ENCODE measurements at places on chromosomes 11 and 22.

DNA sequence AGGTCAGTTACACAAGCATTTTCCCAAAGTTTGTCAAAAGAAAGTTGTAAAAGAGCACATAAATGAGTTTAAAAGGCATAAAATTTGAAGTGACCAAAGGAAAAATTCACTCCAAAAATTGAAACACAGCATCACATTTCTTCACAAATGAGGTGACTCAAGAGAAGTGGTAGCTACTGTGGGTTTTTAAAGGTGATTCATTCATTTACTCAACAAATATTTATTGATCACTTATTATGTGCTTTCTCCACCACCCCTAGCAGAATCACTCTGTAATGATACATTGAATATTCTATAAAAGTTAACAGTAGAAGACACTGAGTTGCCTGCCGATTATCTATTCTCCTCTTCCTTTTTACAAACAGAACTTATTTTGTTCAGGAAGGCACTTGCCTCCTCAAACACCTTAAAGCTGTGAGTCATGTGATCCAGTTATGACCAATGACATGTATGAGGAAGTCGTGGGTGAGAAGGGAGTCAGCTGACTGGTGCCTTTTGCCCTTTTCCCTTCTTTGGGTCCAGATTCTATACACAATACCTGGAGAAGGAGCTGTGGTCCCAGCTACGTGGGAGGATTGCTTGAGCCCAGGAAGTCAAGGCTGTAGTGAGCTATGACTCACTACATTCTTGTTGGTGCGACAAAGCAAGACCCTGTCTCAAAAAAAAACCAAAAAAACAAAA is 67.7 kb upstream of the CLNS1A start:
- no peak overlapping the region for H3K27ac ChIP-seq
- DNase-seq = no peak
- H3K4me1 ChIP-seq = no peaks in the 10 kb centered on the region
- peaks cover 5% of the 10 kb centered on the region for H3K36me3 ChIP-seq

DNA sequence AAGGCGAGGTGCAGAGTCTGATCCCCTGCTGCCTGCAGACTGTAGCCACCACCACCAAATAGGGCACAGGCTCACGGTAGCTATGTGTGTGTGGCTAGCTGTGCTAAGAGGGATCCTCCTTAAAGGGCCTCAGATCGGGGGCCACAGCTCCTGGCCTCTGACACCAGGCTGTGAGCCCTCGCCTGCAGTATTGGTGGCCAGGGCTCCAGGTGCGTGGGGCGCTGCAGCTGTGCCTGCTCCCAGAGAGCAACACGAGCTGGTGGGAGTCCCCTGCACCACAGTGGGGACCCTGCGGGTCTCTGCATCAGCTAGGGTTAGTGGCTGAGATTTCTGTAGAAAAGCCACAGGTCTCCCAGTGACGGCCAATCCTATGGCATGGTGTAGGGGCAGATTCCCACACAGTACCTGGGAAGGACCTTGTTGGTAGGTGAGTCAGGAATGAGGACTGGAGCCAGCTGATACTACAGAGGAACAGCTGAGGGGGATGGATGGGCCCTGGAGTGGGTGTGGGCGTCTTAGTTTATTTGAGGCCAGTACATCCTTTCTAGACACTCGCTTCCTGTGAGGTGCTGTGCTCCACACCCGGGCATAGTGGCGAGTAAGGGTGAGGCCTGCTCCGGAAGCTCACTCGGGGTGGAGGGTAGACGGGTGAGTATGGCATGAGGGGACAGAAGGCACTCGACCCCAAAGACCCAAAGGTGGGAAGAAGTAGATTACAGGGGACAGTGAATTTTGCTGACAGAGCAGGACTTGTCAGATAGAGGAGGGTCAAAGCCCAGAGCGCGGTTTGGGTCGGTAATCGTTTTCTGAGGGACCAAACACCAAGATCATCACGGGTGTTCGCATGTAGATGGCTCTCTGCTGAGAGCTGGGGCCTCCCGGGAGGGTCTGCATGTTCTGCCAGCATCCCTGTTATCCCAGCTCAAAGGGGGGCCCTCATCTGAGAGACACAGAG is 212.5 kb downstream of the TBC1D22A start:
- H3K4me3 ChIP-seq = no peak overlapping the region
- no peak overlapping the region for H3K27ac ChIP-seq
- H3K36me3 ChIP-seq = peaks cover 15% of the 10 kb centered on the region
- H3K27me3 ChIP-seq = no peaks in the 10 kb centered on the region
- DNase-seq = no peak

- no peak for DNase-seq
- H3K36me3 ChIP-seq = peaks cover 23% of the 10 kb centered on the region
- H3K27ac ChIP-seq = no peak overlapping the region
- no peak overlapping the region for H3K4me3 ChIP-seq
Observed at GRCh38 chr11:34161812-34162492, 56.5 kb downstream of the NAT10 start.

DNA sequence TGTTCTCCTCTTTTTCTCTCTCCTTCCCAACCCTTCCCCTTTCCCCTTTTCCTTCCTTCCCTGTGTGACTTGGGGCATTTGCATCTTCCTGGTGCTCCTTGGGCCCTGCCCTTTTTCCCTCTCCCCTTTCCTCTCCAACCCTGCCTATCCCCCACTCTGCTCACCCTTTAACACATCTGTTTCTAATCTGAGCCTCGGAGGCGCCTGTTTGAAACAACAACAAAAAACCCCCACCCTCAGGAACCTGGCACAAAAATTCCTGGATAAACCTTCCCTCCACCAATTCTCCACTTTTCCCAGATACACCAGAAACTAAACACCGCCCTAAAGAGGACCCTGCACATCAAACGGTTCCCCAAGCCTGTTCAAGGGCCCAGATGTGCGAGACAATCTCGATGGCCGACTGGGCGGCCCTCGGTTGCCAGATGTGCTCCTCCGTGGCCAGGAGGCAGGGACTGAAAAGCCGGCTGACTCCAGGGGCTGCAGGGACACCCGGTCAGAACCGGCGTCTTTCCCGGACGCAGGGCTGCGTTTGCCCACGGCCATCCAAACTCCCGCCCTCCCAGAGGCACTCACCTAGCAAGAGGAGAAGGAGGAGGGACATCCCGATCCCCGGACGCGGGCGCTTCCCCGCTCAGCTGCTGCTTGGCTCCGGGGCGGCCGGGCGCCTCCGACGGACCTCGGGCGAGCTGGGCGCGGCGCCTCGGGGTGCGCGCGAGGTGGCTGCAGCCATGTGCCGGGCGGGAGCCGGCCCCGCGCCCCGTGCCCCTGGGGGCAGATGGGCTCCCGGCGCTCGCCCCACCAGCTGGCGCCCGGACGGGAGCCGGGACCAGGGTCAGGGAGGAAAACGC is 486 bp downstream of the CLMP start:
- H3K27me3 ChIP-seq = no peaks in the 10 kb centered on the region
- peaks cover 8% of the 10 kb centered on the region for H3K4me1 ChIP-seq
- peak overlapping the region; percentile 90 for H3K27ac ChIP-seq

DNA sequence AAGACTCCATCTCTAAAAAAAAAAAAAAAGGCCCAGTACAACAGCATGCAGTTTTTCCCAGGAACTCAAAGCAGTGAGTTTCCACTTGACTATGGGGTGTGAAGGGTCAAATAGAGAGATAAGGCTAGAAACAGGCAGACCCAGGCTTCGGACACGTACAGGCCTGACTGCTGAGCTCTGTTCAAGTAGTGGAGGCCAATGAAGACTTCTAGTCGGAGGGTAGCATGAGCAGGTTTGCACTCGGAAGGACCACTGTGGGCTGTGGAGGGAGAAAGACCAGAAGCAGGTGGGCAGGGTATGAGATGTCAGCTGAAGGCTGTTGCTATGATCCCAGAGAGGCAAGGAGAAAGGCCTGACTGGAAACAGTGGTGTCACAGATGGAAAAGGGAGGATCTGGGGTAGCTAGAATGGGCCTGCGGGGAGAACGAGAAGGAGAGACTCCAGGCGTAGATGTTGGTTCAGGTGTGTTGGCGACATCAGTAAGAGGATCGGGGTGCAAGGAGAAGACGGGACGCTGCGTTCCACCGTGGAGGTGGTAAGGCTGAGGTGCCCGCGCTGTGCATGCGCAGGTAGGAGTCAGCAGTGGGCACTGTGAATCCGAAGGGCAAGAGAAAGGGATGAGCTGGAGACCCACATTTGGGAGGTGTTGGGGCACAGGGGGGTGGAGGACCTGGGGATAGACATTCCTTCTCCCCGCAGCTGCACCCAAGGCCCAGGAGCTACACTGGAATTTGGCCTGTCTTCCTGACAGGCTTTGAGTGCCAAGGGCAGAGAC is 49.4 kb upstream of the RAB1B start:
- H3K27ac ChIP-seq = no peak overlapping the region
- no peaks in the 10 kb centered on the region for H3K27me3 ChIP-seq
- no peaks in the 10 kb centered on the region for H3K4me1 ChIP-seq
- peaks cover 24% of the 10 kb centered on the region for H3K36me3 ChIP-seq
- H3K4me3 ChIP-seq = no peak overlapping the region

DNA sequence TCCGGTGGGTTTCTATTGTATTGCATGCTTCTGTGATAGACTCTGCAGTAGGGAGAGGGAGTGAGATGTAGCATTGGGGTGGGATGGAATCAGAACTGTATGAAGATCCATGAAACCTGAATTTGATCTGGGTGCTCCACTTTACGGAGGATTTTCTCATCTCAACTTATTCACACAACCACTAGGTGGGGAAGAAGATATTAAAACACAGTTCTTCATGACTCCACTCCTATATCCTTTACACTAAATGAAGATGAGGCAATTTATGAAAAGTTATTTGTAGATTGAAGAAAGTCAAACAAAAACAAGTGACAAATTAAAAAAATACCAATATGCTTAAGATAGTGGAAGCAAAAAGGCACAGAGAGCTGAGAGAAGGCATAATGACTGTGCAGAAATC is 92.6 kb upstream of the PDGFD start:
- no peaks in the 10 kb centered on the region for H3K27me3 ChIP-seq
- H3K36me3 ChIP-seq = no peaks in the 10 kb centered on the region
- DNase-seq = no peak
- peaks cover 15% of the 10 kb centered on the region for H3K4me1 ChIP-seq
- no peak overlapping the region for H3K27ac ChIP-seq

GRCh38 chr11:35662061-35662648 is 420 bp upstream of the TRIM44 start:
- peaks cover 26% of the 10 kb centered on the region for H3K4me1 ChIP-seq
- no peak for DNase-seq
- H3K27me3 ChIP-seq = no peaks in the 10 kb centered on the region
- H3K36me3 ChIP-seq = no peaks in the 10 kb centered on the region
- peak overlapping the region; percentile 95 for H3K4me3 ChIP-seq

DNA sequence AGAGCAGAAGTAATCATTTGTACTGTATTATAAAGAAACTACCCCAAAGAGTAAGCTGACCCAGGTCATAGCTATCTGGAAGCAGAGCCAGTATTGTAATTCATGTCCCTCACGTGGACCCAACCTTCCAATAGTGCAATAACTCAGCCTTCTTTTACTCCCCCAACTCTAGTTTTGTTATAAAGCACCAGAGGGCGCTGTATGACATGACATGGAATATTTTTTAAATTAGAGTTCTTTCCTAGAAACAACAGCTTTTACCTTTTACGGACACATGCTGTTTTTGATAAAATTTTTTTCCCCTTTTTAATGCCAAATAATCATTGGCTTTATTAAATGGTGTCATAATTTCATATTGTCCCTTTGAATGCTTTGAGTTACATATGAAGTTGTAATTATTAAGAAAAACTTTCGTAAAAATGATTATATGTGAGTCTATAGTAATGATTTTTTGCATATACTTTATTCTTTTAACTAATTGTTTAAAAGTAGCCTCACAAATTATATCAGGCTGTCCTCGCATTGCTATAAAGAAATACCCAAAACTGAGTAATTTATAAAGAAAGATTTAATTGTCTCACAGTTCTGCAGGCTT is 76.9 kb downstream of the DKK3 start:
- no peaks in the 10 kb centered on the region for H3K4me1 ChIP-seq
- H3K4me3 ChIP-seq = no peak overlapping the region
- DNase-seq = no peak

- H3K36me3 ChIP-seq = peaks cover 16% of the 10 kb centered on the region
- H3K27ac ChIP-seq = peak within 1 kb of the TSS; percentile 96
- H3K4me1 ChIP-seq = peaks cover 37% of the 10 kb centered on the region
- peak; percentile 58 for DNase-seq
- no peaks in the 10 kb centered on the region for H3K27me3 ChIP-seq
Observed at GRCh38 chr22:31292236-31292989, at the start of gene PIK3IP1. Gene PIK3IP1, minus strand, starts transcription at chr22:31292488. Its CDS starts 144 bp downstream, at chr22:31292344.

- H3K27ac ChIP-seq = peak overlapping the region; percentile 43
- no peak for DNase-seq
- H3K36me3 ChIP-seq = no peaks in the 10 kb centered on the region
- no peaks in the 10 kb centered on the region for H3K27me3 ChIP-seq
- H3K4me3 ChIP-seq = peak overlapping the region; percentile 51
- H3K4me1 ChIP-seq = peaks cover 19% of the 10 kb centered on the region
Observed at GRCh38 chr11:125262194-125262829, 97.8 kb downstream of the PKNOX2 start.

DNA sequence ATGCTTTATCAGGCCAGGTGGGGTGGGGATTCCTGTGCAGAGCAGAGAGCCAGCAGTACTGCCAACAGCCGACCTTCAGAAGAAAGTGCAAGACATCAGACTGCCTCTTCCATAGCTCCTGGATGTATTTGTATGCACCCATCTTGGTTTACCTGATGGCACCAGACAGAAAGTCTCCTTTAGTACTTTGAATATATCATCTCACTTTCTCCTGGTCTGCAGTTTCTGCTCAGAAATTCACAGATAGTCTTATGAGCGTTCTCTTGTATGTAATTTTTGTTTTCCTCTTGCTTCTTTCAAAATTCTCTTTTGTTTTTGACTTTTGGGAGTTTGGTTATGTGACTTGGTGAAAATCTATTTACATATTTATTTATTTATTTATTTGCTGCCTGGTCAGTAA is 446.4 kb upstream of the CADM1 start:
- H3K4me3 ChIP-seq = no peak overlapping the region
- H3K27me3 ChIP-seq = no peaks in the 10 kb centered on the region
- no peaks in the 10 kb centered on the region for H3K36me3 ChIP-seq
- no peak for DNase-seq
- H3K4me1 ChIP-seq = no peaks in the 10 kb centered on the region
- no peak overlapping the region for H3K27ac ChIP-seq

GRCh38 chr11:120524536-120525085 is 13.1 kb downstream of the GRIK4 start:
- no peaks in the 10 kb centered on the region for H3K4me1 ChIP-seq
- H3K27me3 ChIP-seq = no peaks in the 10 kb centered on the region
- no peak overlapping the region for H3K27ac ChIP-seq
- no peak for DNase-seq
- H3K36me3 ChIP-seq = no peaks in the 10 kb centered on the region

DNA sequence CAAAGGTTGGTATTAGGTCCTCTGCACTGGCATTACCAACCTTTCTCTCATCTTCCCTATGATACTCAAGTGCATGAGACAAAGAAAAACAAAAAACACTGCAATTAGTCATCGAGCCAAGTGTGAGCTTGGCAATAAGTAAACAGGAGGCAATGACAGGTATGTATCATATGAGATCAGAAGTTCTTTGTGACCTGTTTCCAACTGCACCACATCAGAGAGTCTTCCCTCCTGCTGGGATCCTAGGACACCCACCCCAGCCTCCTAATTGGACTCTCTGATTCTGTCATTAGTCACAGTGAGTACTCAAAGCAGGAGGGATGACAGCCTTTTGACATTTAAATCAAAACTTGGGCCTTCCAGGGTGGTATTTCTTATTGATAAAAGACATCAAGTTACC is 7.8 kb upstream of the JAML start:
- no peak overlapping the region for H3K27ac ChIP-seq
- H3K4me1 ChIP-seq = no peaks in the 10 kb centered on the region
- H3K36me3 ChIP-seq = no peaks in the 10 kb centered on the region
- no peaks in the 10 kb centered on the region for H3K27me3 ChIP-seq
- no peak overlapping the region for H3K4me3 ChIP-seq

GRCh38 chr11:124898263-124898680 is 607 bp upstream of the ROBO4 start:
- peak overlapping the region; percentile 55 for H3K27ac ChIP-seq
- H3K4me3 ChIP-seq = no peak overlapping the region
- H3K27me3 ChIP-seq = no peaks in the 10 kb centered on the region
- H3K4me1 ChIP-seq = peaks cover 4% of the 10 kb centered on the region
- H3K36me3 ChIP-seq = no peaks in the 10 kb centered on the region

- no peaks in the 10 kb centered on the region for H3K36me3 ChIP-seq
- H3K27ac ChIP-seq = no peak overlapping the region
- H3K4me3 ChIP-seq = no peak overlapping the region
Observed at GRCh38 chr11:44256673-44257291, 53.2 kb downstream of the ALX4 start.
